AG04449 (cell line): ENCODE measurements at places on chromosomes 12 and 14.

GRCh38 chr12:25616286-25616685, 63.2 kb upstream of the LMNTD1 start:
- no peak for DNase-seq

DNA sequence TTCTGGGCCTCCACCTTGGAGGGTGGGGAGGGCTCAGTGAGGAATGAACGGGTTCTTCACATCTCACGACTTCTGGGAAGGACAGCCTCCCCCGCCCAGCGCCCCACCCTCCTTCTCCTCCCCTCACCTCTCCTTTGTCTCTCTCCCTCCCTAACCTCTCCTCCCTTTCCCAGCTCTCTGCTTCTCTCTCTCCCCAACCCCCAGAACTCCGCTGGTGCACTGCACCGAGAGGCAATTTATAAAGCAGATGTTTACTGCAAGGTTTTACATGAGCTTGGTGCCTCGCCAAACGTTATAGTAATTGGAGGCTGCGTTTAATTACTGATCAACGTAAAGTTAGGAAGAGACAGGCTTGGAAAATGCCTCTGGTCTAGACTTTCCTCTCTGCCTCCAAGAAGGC, 42.9 kb upstream of the FAM222A start:
- DNase-seq: no peak

GRCh38 chr12:6465467-6466183, 4.9 kb downstream of the VAMP1 start:
- DNase-seq: no peak

GRCh38 chr14:58129208-58129607, 22.8 kb downstream of the ARMH4 start:
- no peak for DNase-seq

GRCh38 chr14:104844306-104845032, 20.6 kb upstream of the CEP170B start:
- no peak for DNase-seq

DNA sequence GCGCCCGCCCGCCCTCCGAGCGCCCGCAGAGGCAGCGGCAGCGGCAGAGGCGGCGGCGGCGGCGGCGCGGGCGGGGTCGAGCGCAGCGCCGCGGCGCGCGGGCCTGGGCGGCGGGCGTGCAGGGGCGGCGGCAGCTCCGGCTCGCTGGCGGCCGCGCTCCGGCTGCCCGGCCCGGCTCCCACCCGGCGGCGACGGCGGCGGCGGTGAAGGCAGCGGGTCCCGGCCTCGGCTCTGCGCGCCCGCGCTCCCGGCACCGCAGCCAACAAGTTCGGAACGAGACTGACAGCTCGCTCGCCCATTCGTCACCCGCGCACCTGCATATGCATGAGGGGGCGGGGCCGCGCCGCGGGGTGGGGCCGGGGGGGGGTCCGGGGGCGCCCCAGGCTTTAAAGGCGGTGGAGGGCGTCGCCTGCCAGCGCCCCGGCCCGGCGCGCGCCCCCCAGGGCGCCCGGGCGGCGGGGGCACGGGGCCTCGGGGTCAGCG, at the start of gene JAG2:
Gene JAG2, minus strand, starts transcription at position 281 of the 483 bp plus-strand sequence. CDS start 356 bp downstream, outside the sequence.
- DNase-seq: no peak
